ENCODE measurements at places on chromosomes 2 and 18. TPM values are rescaled to one million over a fixed set of nuclear protein-coding genes. Genes with fewer than 3 reads are reported as not detected.

DNA sequence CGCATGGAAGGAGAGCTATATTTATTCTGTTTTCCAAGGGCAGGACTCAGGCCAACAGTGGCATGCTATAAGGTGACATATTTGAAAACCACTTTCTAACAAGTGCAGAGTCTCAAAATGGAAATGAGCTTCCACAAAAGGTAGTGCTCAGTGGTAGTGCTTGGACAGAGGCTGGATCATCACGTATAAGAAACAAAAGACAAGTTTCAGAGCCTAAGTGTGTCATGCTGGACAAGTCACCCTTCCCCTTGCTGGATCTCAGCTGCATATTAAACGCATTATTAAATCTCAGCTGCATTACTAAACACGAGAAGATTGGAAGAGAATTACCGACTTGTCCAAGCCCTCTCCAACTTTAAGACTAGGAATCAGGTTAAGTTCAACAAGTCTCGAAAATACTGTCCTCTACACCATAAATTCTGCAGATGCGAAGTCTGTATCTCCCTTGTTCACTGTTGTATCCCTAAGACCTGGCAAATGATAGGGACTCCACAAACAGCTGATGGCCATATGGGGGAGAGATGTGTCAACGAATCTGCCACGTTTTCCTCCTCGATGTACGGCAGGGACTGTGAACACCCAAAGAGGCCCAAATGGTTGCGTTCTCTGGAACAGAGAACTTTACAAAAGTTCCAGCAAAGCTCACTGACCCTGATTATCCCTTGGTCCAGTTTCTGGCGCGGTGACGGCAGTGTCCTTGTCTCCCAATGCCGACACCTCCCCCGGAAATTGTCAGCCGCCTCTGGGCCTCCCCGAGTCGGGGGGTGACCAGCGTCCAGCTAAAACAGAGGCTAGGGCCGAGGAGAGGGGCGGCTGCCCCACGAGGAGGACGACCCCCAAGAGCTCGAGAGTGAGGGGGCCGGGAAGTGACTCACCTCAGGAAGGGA is 611 bp downstream of the NOL10 start:
- no peaks in the 10 kb centered on the region for H3K27me3 ChIP-seq
- H3K27ac ChIP-seq, result peak overlapping the region; percentile 85
- peaks cover 5% of the 10 kb centered on the region for H3K4me1 ChIP-seq
- H3K4me3 ChIP-seq, result peak overlapping the region; percentile 97

FBXO41 gene
- total RNA-seq, result 14.3 TPM

- H3K27me3 ChIP-seq, result peaks cover 11% of the 10 kb centered on the region
- no peaks in the 10 kb centered on the region for H3K36me3 ChIP-seq
- no peak for DNase-seq
- no peaks in the 10 kb centered on the region for H3K4me1 ChIP-seq
- H3K27ac ChIP-seq, result no peak overlapping the region
Measured at GRCh38 chr2:10305715-10306114, 3.0 kb downstream of the HPCAL1 start.

IGFBP5 gene
- total RNA-seq, result 2.5 TPM

- no peak for DNase-seq
- no peaks in the 10 kb centered on the region for H3K36me3 ChIP-seq
- peaks cover 18% of the 10 kb centered on the region for H3K4me1 ChIP-seq
- H3K4me3 ChIP-seq, result no peak overlapping the region
Measured at GRCh38 chr2:55159037-55159651, 72.9 kb downstream of the CLHC1 start.

GRCh38 chr18:42760290-42760689 is 355.2 kb downstream of the RIT2 start:
- no peak overlapping the region for H3K27ac ChIP-seq
- no peak overlapping the region for H3K4me3 ChIP-seq
- H3K4me1 ChIP-seq, result no peaks in the 10 kb centered on the region
- DNase-seq, result no peak

DNA sequence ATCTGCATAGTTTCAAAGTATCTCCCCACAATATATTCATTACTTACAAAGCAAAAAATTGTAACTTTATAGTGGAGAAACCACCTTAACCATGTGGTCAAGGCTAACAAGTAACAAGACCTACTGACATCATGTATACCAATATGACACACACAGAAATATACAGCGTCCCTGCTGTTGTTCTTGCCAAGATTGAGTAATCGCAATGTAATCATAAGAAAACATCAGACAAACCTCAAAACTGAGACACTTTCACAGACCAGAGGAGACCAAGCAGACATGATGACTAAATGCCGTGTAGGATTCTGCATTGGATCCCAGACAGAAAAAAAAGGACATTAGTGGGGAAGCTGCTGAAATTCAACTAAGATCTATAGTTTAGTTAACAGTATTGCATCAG is 123.0 kb downstream of the ACAA2 start:
- H3K27me3 ChIP-seq, result no peaks in the 10 kb centered on the region
- DNase-seq, result no peak
- H3K4me3 ChIP-seq, result no peak overlapping the region
- H3K27ac ChIP-seq, result no peak overlapping the region
- H3K36me3 ChIP-seq, result no peaks in the 10 kb centered on the region

DNA sequence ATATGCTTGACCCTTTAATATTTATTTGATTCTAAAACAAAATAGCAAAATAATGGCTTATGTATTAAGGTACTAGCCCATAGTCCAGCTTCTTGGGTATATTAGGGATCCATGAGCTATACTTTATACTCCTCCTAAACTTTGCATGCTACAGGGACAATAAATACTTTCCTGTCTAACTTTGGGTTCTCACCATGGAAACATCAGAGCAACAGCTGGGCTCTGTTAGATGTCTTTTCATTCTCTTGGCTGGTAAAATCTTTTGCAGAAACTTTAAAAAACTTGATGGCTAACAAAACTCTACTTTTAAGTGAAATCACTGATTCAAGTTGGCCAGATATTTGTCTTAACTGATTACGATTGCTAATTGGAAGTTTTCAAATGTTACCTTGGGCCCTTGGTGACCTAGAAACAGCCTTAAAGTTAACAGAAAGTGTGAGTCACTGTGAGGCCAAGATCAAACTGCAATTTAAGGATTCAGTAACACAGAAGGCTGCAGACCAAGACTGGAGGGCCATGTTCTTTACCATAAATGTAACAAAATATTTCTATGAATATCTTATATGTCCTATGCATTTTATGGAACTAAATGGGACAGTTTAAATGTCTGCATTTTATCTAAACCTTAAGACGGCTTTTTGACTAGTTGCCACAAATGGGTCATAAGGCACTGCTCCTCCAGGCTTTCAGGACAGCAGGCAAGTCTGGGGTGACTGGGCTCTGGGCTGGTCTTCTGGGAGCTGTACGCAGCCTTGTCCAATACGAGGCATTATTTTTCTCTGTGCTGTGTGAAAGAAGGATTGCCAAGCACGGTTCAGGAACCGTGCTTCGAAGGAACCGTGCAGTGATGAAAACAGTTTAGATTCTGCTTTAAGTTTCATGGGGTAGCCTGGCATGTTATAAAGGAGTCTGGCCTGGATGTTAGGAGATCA is 188.5 kb downstream of the TPGS2 start:
- H3K36me3 ChIP-seq, result no peaks in the 10 kb centered on the region
- no peak overlapping the region for H3K27ac ChIP-seq
- no peaks in the 10 kb centered on the region for H3K4me1 ChIP-seq
- no peaks in the 10 kb centered on the region for H3K27me3 ChIP-seq

- H3K27me3 ChIP-seq, result no peaks in the 10 kb centered on the region
- no peaks in the 10 kb centered on the region for H3K4me1 ChIP-seq
- no peak overlapping the region for H3K27ac ChIP-seq
Measured at GRCh38 chr2:18479947-18480369, 80.5 kb downstream of the RDH14 start.

KYNU gene
- total RNA-seq, result 0.13 TPM

DNA sequence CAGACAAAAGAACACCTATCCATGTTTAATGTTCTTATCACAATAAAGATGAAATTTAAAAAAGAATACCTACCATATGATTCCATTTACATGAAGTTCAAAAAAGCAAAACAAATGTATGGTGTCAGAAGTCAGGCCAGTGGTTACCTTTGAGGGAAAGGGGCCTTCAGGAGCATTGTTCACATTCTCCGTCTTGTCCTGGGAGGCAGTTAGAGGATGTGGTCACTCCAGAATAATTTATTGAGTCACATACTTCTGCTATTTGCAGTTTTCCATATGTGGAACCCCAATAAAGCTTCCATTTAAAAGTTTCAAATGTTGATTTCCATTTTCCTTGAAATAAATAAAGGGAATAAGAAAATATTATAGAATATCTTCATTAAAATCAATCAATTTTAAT is 41.6 kb upstream of the POU3F3 start:
- no peaks in the 10 kb centered on the region for H3K27me3 ChIP-seq
- no peak overlapping the region for H3K27ac ChIP-seq
- H3K36me3 ChIP-seq, result no peaks in the 10 kb centered on the region
- no peak overlapping the region for H3K4me3 ChIP-seq

DNA sequence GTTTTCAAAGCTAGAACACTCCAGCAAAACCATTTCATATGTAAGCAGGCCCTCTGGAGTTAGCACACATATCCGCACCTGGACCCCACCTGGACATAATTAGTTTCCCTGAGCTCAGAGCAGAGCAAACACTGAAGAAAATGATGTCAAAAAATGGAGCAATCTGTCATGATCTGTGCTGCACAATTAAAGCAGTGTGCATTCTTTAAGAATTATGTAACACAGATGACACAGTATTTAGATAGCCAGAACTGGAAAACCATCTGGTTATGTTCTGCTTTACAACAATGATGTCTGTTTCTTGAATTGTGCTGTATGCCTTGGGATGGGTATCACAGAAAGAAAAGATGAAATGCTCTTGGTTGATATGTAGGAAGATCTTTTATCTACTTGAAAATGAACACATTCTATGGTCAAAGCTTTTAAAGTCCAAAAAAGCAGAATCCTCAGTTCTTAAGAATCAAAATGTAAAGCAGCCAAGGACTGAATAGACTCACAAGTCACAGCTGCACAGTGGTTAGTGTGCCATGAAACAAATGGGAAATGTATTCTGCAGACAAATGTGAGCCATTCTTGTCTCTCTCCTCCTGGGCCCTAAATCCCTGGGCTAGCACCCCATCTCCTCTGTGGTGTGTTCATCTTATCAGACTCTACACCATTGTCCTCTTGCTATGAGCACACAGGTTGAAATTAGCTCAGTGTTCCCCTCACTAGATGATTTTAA is 36.8 kb downstream of the HRH4 start:
- H3K4me1 ChIP-seq, result no peaks in the 10 kb centered on the region
- H3K27me3 ChIP-seq, result no peaks in the 10 kb centered on the region
- H3K36me3 ChIP-seq, result no peaks in the 10 kb centered on the region
- no peak overlapping the region for H3K27ac ChIP-seq

KIAA2012 gene
- total RNA-seq, result not detected

RFTN2 gene
- total RNA-seq, result 2.4 TPM

HRH4 gene
- not detected for total RNA-seq

DNA sequence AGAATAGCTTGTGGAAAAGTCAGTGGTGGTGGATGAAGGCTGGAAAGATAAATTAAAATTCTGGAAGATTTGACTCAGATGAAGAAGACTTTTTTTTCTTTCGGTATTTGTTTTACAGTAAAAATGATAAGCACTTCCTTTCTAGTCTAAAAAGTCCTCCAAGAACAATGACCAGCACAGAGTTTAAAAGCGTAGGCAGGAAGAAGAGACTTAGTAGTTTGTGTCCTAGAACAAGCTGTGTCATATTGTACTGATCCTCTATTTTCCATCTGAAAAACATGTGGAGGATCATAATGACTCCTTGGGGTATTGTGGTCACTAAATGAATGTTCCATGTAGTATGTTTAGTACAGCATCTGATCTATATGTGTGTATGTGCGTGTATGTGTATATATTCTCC is 132.4 kb upstream of the FSHR start:
- H3K36me3 ChIP-seq, result no peaks in the 10 kb centered on the region
- H3K27ac ChIP-seq, result no peak overlapping the region
- no peaks in the 10 kb centered on the region for H3K4me1 ChIP-seq
- no peaks in the 10 kb centered on the region for H3K27me3 ChIP-seq

DNA sequence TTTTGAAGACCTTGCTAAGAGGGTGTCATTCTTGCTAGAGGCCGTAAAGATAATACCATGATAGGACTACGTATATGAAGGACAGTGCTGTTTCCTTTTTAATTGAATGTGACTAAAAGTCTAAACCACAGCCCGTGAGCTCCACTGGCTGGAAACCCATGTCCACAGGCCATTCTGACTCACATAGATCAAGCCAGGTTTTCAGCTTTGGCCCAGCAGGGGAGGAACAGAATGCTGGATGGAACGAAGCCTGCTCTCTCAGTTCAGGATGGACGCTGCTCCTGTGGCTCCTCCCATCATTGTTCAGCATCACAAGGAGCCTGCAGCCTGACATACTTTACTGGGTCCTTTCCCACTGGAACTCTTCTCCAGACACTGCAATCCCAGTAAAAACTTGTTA is 47.6 kb downstream of the ALPK2 start:
- peaks cover 26% of the 10 kb centered on the region for H3K4me1 ChIP-seq
- no peaks in the 10 kb centered on the region for H3K27me3 ChIP-seq
- H3K27ac ChIP-seq, result no peak overlapping the region
- no peaks in the 10 kb centered on the region for H3K36me3 ChIP-seq
- H3K4me3 ChIP-seq, result no peak overlapping the region

GRCh38 chr2:14896330-14897030 is 264.0 kb downstream of the LRATD1 start:
- no peaks in the 10 kb centered on the region for H3K27me3 ChIP-seq
- no peak overlapping the region for H3K27ac ChIP-seq
- H3K4me1 ChIP-seq, result no peaks in the 10 kb centered on the region
- no peak overlapping the region for H3K4me3 ChIP-seq
- no peaks in the 10 kb centered on the region for H3K36me3 ChIP-seq

- no peaks in the 10 kb centered on the region for H3K4me1 ChIP-seq
- peak; percentile 57 for DNase-seq
- no peak overlapping the region for H3K27ac ChIP-seq
- H3K4me3 ChIP-seq, result no peak overlapping the region
- H3K36me3 ChIP-seq, result no peaks in the 10 kb centered on the region
Measured at GRCh38 chr2:169767243-169767888, 31.3 kb upstream of the SSB start.

- no peaks in the 10 kb centered on the region for H3K36me3 ChIP-seq
- H3K4me3 ChIP-seq, result no peak overlapping the region
- no peak overlapping the region for H3K27ac ChIP-seq
- no peaks in the 10 kb centered on the region for H3K4me1 ChIP-seq
- no peak for DNase-seq
Measured at GRCh38 chr2:158825021-158825420, 29.9 kb downstream of the DAPL1 start.

- H3K27me3 ChIP-seq, result no peaks in the 10 kb centered on the region
- H3K36me3 ChIP-seq, result no peaks in the 10 kb centered on the region
- peaks cover 2% of the 10 kb centered on the region for H3K4me1 ChIP-seq
- no peak overlapping the region for H3K27ac ChIP-seq
- DNase-seq, result no peak
Measured at GRCh38 chr2:36734304-36734703, 37.8 kb downstream of the VIT start.

All from H1 (cell line).